Fibroblast of skin of scalp (primary cell): ENCODE measurements at places on chromosomes 3 and 15.
A peak's percentile ranks its signal among the peaks of the same experiment; 100 is the strongest.

- DNase-seq, result no peak
These were observed 29.1 kb downstream of the CRYGS start for GRCh38 chr3:186515125-186515524.

DNA sequence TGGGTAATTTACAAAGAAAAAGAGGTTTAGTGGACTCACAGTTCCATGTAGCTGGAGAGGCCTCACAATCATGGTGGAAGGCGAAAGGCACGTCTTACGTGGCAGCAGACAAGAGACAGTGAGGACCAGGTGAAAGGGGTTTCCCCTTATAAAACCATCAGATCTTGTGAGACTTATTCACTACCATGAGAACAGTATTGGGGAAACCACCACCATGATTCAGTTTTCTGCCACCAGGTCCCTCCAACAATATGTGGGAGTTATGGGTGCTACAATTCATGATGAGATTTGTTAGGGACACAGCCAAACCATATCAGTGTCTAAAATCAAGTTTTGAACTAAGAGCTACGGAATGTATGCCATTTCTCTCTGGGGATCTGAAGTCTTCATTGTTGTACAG, 354.8 kb upstream of the C2CD4B start:
- DNase-seq, result no peak

GRCh38 chr3:171755015-171755589, 55.2 kb downstream of the PLD1 start:
- DNase-seq, result no peak

GRCh38 chr3:193388361-193388760, 9.8 kb upstream of the ATP13A5 start:
- DNase-seq, result no peak

DNA sequence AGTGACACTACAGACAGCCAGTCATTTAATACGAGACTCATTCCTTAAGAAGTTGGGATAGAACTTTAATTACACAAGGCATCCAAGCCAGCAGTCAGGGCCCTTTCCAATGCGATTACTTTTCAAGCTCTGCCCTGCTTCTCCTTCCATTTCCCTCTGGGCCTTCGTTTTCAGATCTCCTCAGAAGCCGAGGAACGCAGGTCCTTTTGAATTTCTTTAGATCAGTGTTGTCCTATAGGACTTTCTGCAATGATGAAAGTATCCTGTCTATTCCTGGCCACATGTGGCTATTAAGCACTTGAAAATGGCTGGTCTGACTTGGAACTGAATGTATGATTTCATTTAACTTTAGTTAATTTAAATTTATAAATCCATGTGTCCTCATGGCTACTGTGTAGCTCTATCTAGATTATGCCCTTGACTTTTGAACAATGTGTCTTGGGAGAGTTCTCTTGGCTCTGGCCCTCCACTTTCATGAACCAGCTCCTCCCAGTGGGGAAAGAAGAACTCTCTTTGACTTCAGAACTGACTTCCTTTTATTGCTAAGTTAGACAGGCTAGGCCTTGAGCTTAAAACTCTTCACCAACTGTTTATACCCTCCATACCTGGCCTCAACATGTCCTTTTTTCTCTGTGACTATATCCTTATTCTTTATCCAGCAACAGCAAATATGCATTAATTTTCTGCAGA, 22.6 kb downstream of the TGFBR2 start:
- no peak for DNase-seq

GRCh38 chr3:52533623-52534280, at the start of gene NT5DC2:
TSS of gene NT5DC2 (minus strand) at chr3:52533857. CDS start at chr3:52533737, 120 bp downstream.
- peak; percentile 88 for DNase-seq

DNA sequence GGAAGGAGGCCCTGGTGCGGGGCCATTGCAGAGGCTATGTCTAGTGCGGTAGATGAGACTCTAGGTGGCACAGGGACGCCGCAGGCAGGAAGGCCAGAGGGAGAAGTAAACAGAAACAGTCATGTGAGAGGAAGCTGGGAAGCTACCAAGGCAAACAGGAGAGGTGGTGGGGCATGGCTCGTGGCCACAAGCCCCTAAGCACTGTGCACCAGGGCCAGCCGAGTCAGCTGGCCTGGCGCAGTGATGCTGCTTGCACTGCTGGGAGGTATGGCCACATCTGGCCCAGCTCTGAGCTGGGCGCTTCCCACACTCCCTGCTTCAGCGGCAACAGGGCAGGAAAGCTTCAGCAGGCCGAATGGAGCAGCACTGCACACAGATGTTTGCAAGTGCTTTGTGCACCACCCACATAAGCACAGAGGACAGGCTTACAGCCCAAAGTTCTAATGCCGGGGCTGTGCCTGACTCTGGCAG, 76.6 kb downstream of the SRGAP3 start:
- DNase-seq, result no peak

DNA sequence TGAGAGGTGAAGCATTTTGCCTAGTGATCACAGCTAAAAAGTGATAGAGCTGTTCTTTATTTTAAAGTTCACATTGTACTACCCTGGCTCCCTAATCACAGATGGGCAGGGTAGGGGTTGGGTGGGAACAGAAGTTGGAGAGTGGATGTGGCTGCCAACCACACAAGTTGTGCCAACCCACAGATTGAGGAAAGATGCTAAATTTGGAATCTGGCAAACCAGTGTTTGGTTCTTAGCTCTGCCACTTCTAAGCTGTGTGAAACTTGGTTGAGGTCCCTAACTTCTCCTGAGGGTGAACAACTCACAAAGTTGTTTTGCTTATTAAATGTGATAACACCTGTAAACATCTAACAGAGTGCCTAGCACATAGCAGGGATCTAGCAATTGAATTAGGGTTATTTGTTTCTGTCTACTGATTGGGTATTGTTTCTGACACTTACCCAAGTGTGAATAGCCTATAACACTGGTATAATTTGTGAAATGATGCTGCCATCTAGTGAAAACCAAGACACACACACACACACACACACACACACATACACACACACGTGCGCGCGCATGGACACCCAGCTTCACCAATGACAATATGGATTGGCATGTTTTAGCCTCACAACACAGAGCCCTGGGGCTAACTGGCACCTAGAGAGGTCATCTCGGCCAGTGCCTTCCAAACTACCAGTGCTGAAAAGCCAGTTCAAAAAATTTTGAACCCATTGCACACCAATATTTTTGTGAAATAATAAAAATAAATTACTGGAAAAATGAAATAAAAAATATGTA, 25.3 kb downstream of the ADGRG7 start:
- peak; percentile 53 for DNase-seq

- no peak for DNase-seq
These were observed 186.9 kb downstream of the PDZRN3 start for GRCh38 chr3:73437828-73438227.

DNA sequence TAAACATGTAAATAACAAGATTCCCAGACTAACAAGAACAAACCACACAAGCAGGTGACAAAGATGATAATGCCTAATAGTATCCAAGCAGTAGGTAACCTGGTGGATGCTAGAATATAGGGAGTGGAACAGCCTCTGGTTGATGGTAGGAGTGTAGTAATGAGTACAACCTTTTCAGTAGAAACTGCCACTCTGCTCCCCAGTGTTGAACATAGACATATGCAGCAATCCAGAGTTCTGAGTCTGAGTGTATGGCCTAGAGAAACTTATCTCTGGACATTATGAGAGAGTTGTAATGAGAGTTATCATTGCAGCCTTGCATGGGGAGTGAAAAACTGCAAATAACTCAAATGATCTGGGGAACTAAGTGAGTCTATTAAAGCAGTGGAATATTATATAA, 76.1 kb upstream of the ACAD9 start:
- no peak for DNase-seq

- no peak for DNase-seq
These were observed 57.0 kb downstream of the PPARG start for GRCh38 chr3:12345584-12346494.

DNA sequence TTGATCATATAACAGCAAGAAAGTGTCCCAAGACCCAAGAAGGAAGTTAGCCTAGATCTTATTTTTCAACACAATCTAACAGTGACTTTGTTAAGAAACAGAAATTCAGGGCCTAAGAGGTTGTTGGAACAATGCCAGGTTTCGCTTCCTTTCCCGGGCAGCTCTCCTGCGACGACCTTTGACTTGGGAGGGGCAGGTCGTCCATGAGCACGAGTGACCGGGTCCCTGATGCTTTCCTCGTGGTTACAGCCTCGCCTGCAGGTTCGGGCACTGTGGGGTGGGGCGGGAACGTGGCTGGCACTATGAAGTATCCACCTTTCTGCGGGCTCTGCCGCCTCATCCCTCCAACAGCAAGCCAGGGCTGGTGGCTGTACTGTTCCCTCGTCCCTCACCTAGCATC, 90.1 kb upstream of the RGMA start:
- DNase-seq, result no peak

DNA sequence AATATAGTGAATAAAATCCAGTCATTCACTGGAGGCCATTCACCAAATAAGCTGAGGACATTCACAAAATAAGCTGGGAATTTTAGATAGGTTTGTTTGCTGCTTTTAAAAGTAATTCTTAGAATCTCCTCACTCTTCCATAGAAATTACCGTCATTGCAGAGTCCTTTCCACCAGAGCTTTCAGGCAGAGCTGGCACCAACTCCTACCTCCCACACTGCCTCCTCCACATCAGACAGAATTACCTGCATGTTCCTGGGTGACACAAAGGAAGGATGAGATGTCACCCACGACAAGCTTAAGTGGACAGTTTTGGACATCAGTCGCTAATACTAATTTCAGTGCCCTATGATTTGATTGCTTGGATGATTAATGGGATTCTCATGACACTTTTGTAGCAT, 1113.2 kb downstream of the IGSF11 start:
- no peak for DNase-seq

DNA sequence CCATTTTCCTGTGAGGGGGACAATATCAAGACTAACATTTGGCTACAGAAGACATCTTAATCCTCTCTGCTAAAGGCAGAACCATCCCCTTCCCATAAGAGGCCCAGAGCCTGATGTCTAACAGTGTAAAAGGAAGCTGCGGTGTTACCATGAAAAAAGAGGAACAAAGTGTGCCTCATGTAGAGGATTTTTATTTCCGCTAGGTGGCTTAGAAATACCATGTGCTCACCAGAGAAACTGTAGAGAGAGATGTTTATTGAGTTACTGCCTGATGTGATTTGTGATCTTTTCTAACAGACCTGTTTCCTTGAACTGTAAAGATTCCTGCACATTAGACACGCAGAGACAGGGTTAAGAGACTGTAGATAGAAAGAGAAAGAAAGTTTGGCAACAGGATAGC, 22.0 kb downstream of the OR5H15 start:
- no peak for DNase-seq

DNA sequence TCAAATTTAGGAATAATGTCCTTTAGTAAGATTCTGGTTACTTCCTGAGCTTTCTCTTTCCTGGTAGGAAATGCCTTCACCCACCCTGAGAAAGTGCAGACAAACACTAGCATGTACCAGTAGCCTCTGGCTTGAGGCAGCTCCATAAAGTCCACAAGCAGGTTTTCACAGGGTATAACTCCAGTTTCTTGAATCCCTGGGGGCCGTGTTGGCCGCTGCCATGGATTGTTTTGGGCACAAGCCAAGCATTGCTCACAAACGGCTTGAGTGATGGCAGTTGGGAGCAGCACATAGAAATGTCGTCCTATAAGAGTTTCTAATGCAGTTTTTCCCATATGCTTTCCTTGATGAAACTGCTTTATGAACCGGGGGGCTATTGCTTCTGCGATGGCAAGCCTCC, 164.1 kb downstream of the STXBP5L start:
- no peak for DNase-seq
